Choroid plexus epithelial cell (primary cell): ENCODE measurements at places on chromosomes 2 and 18.

- DNase-seq = no peak
Observed at GRCh38 chr2:113827426-113827825, 62.5 kb upstream of the ACTR3 start.

DNA sequence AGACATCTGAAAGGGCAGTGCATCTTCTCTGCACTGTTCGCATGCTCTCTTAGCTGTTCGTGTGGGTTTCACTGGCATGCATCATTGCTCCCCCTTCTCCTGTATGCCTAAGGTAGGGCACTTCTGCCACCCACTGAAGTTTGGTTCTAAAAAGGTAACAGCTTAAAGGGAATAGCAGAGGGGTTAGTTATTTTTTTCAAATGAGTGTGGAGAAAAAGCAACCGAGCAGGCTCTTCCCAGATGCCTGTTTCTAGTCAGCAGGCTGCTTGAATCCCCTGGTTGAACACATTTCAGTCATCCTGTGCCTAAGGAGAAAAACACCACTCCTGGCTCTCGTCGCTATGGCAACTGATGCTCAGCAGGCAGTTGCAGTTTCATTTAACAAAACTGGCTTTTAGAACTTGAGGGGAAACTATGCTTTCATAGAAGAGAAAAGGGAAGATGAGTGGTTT lies 69.8 kb upstream of the GALNT3 start:
- no peak for DNase-seq

DNA sequence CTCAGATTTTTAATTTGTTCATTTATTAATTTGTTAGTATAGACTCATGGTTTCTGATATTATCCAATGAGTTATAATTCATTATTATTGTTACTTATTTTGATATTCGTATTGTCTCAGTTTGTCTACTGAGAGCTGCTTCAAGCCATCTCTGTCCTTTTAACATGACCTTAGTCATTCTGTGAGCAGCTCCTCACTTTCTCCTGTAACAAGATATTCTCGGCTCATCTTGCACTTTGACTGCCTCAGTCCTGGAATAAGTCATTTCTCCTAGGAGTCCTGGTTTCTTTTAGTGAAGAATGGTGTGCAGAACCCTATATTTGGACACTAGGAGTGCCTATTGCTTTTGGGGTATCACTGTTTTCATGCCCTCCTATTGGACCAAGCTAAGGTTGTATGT lies 13.2 kb downstream of the ASB1 start:
- no peak for DNase-seq

DNA sequence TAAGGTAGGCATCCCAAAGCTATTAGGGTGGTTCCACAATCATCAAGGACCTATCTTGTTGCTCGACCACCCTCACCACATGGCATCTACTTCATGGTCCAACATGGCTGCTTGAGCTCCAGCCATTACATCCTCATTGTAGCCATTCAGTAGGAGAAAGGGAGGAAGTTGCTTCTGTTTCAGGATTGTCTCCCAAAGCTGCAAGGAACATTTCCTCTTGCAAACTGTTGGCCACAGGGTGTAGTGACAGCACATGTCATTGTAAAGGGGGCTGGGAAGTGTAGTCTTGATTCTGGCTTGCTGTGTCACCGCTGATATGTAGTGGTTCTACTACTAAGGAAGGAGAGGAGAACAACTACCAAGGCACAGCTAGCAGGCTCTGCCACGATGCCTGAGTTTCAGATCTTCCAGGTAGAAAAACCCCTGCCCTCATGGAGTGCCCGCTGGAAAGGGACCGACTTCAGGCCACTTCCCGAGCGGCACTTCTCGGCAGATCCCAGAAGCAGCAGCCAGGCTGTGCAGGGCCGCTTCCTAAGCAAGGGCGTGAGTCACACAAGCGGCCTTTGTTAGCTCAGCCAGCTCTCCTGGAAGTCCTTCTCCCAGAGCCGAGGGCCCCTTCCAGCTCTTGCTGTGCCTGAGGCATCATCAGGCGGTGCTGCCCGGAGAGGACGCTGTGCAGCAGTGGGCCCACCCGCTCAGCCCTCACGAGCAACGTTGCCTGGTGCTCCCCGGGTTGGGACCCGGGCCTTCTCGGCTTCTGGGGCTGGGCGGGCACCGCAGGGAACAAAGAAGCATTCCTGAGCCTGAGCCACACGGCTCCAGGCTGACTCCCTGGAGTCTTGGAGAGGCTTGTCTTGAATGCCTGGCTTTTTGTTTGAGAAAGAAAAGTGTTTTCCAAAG lies 58.2 kb downstream of the HS6ST1 start:
- DNase-seq = peak; percentile 83

- peak; percentile 57 for DNase-seq
Observed at GRCh38 chr2:217994776-217995274, 8.0 kb downstream of the TNS1 start.

DNA sequence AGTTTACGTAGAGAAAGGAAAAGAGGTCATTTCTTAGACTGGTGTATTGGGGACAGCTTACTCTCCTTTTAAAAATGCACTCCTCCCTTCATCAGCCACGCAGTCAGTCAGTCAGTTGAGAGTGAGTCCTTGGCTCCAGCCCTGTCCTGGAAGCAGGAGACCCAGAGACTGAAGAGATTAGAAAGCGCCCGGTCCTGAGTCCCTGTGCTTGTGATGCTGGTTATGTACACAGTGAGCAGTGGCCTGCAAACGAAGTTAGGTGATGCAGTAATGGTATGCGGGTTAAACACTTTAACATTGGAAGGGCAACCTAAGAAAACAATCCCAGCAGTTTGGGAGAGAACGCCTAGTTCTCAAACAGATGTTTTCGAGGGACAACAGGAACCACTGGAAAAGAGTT lies 6.3 kb upstream of the ASB1 start:
- no peak for DNase-seq

DNA sequence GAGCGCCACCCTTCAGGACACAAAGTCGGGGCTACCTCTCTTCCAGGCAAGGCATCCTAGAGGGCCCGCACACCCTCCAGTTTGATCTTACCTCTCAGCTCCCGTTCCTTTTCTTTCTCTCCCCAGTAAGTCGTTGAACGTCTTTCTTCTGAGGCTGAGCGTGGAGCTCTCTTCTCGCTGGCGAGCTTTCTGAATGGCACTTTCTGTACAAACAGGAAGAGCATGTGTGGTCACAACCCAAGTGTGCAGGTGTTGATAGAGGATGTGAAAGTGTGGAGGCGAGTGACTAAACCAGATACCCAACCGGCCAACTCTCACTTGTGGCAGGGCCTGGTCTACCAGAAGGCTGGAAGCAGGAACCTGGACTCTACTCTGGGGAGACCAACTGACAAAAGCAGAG lies at the start of gene AFF3:
AFF3 (minus strand) TSS at position 198 of the 400 bp plus-strand sequence. CDS start 38,136 bp downstream, outside the sequence.
- no peak for DNase-seq

DNA sequence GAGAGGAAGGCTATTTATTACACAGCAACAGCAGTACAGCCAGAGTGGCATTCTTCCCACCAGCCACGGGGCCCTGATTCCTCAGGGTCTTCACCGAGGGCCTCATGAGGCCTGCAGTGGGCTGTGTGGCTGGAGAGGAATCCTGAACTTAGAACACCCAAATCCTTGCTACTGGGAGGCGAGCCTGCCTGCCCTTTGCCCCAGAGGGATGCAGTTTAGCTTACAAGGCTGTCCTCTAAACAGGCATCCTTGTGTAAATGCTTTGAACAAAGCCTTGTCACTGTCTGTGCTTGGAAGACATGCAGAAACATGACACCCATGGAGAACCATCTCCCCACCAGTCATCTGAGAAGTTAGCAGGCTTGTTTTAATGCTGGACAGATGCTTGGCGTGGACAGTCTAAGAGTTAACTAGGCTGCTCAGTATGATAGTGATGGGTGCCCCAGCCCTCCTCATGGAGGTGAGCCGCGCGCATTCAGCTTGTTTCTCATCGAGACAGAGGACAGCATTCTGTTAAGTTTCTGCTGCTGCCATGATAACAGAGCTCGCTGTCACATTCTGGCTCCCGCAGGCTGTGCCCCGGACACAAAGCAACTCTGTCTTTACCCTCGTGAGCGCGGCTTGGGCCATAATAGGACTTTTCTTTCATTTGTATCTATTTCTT lies 42.9 kb downstream of the ADI1 start:
- peak; percentile 61 for DNase-seq

- peak; percentile 15 for DNase-seq
Observed at GRCh38 chr18:75678627-75679026, 251.1 kb upstream of the SMIM21 start.

GRCh38 chr2:46211461-46211860 lies 85.7 kb upstream of the EPAS1 start:
- no peak for DNase-seq

DNA sequence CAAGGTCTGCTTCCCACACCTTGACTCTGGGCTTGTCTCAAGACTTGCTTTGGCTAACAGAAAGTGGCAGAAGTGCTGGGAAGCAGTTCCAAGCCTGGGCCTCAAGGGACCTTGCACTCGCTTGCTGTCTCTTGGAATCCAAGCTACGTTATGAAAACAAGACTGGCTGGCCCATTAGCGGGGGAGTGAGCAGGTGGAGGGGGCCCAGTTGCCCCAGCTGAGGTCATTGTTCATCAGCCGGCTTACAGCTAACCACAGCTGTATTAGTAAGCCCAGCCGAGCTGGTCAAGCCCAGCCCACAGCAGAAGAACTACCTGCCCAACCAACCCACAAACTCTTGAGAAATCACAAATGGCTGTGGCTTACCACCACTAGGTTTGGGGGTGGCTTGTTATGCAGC lies 63.1 kb downstream of the MARCO start:
- no peak for DNase-seq

- DNase-seq = no peak
Observed at GRCh38 chr2:154527962-154528361, 170.5 kb upstream of the KCNJ3 start.

DNA sequence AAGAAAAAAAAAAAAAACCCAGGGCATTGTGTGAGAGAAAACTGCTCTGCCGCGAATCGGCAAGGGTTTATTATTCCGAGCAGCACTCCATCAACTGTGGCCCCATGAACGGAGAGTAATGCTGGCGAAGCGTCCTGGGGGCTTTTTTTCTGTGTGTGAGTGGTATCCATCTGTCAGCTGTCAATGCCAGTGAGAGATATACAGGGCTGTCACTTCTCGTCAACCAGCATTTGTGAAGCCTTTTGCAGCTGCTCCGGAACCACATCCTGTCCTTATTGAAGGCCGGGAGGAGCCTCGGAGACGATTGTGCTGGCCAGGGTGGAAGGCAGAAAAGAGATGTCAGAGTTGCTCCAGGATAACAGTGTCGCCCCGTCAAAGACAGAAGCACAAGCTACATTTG lies 356.9 kb upstream of the SMIM21 start:
- DNase-seq = no peak

- no peak for DNase-seq
Observed at GRCh38 chr2:9774266-9774665, 69.0 kb upstream of the TAF1B start.

DNA sequence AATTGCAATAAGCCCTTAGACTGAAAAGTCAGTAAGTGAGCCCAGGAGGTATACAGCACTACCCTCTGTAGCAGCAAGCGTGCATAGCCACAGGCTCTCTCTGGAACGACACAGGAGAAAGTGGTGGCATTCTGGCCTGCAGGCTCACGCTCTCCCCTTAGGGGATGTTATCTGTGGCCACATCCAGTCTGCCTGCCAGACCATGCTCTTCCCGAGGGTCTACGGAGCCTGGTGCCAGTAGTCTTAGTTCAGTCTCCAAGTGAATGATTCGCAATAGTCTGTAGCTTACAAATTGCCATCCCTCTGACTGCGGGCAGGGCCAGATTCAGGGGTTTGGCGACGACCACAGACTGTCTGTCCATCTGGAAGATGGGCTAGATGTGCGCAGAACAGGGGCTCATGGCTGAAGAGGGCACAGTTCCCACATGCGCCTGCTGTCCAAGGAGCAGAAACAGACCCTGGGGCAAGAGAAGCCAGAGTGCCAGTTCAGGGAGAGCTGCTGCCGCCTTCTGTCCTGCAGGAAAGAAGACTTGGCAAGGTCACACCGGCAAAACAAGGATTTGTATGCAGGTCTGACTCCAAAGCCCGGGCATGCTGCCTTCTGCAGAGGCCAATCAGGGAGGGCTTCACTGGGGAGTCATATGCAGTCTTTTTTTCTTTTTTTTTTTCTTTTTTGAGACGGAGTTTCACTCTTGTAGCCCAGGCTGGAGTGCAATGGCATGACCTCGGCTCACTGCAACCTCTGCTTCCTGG lies 3.5 kb upstream of the KLF11 start:
- no peak for DNase-seq

GRCh38 chr2:181738074-181738473 lies 57.8 kb upstream of the NEUROD1 start:
- DNase-seq = peak; percentile 57

DNA sequence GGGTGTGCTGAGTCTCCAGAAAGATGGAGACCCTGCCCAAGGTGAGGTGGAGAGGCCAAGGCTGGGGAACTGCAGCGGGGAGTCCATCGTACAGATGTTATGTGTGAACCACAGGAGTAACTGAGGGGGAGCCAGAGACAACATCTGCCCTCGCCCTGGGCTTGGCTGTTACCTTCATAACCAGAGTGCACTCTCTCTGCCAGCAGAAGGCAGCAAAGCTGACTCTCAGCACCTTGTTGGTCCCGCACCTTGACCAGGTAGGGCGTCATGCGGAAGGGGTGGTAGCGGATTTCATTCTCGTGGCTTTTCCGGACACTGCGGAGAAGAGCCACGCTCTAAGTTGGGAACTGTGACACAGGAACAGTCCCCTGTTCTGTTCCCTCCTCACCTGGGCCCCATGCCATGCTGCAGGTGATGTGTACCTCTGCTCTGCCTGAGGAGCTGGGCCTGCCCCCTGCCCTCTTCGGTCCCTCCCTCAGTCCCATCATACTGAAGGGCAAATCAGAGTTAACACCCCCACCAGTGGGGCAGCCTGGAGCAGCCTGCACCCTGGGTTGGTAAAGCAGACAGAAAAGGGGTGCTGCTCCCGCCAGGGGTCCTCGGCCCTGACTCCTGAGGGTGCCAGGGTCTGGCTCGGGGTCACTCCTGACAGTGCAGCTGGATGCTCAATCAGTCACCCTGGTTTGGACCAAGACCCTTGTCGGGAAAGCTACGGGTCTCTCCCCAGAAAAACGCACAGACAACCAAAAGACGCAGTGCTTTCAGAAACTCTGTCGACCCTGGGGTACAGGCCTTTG lies 20.3 kb downstream of the PER2 start:
- DNase-seq = no peak

- peak; percentile 26 for DNase-seq
Observed at GRCh38 chr2:173214213-173214612, 138.6 kb downstream of the MAP3K20 start.

- no peak for DNase-seq
Observed at GRCh38 chr2:99801327-99801901, 311.6 kb upstream of the REV1 start.

DNA sequence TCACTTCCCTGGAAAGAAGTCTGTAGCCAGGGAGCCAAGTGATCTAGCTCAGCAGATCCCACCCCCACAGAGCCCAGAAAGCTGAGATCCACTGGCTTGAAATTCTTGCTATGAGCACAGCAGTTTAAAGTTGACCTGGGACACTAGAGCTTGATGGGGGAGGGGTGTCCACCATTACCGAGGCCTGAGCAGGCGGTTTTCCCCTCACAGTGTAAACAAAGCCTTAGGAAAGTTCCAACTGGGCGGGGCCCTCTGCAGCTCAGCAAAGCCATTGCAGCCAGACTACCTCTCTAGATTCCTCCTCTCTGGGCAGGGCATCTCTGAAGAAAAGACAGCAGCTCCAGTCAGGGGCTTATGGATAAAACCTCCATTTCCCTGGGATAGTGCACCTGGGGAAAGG lies 887.2 kb upstream of the LRATD1 start:
- DNase-seq = no peak

- no peak for DNase-seq
Observed at GRCh38 chr2:112658301-112658700, 12.6 kb downstream of the SLC20A1 start.

- DNase-seq = no peak
Observed at GRCh38 chr2:105796791-105797190, 52.1 kb downstream of the NCK2 start.
